IMR-90 (cell line): ENCODE measurements at places on chromosomes 16 and 17. TPM values are rescaled to one million over a fixed set of nuclear protein-coding genes. Genes with fewer than 3 reads are reported as not detected.

GRCh38 chr16:28260193-28260592 is 32.1 kb upstream of the SBK1 start:
- no peak overlapping the region for H3K4me3 ChIP-seq
- H3K27me3 ChIP-seq = peaks cover 62% of the 10 kb centered on the region
- H3K4me1 ChIP-seq = no peaks in the 10 kb centered on the region
- H3K27ac ChIP-seq = no peak overlapping the region
- H3K36me3 ChIP-seq = no peaks in the 10 kb centered on the region

GRCh38 chr16:87206646-87207451 is 110.3 kb downstream of the C16orf95 start:
- DNase-seq = peak; percentile 64
- H3K4me3 ChIP-seq = no peak overlapping the region
- peaks cover 25% of the 10 kb centered on the region for H3K4me1 ChIP-seq
- H3K27me3 ChIP-seq = no peaks in the 10 kb centered on the region

DNA sequence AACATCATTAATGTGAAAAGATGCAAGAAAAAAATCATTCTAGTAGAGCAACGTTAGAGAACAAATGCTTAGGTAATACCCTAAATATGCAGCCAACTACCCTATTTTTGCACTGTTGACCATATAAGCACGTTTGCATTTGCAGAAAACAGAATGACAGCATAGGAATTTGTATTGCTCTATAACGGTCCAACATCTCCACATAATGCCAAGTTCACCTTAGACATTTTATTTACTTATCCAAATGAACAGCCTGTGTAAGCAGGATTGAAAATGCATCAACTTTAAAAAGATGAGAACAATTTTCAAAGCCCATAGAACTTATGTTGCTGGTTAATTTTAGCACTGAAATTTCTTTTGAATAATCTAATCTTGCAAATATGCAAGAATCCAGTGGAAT is 19.1 kb upstream of the RSL1D1 start:
- no peak overlapping the region for H3K4me3 ChIP-seq
- no peak overlapping the region for H3K27ac ChIP-seq
- H3K27me3 ChIP-seq = no peaks in the 10 kb centered on the region
- peak; percentile 24 for DNase-seq
- peaks cover 6% of the 10 kb centered on the region; the same call in 1 of the 2 replicates for H3K4me1 ChIP-seq

GRCh38 chr17:59219992-59220327 is 351 bp upstream of the GDPD1 start:
- no peaks in the 10 kb centered on the region for H3K4me1 ChIP-seq
- no peaks in the 10 kb centered on the region for H3K27me3 ChIP-seq
- H3K36me3 ChIP-seq = peaks cover 2% of the 10 kb centered on the region; the same call in 1 of the 2 replicates
- peak overlapping the region; percentile 34 for H3K4me3 ChIP-seq

TBC1D3G gene
- polyA plus RNA-seq = not detected in 2 replicates

DNA sequence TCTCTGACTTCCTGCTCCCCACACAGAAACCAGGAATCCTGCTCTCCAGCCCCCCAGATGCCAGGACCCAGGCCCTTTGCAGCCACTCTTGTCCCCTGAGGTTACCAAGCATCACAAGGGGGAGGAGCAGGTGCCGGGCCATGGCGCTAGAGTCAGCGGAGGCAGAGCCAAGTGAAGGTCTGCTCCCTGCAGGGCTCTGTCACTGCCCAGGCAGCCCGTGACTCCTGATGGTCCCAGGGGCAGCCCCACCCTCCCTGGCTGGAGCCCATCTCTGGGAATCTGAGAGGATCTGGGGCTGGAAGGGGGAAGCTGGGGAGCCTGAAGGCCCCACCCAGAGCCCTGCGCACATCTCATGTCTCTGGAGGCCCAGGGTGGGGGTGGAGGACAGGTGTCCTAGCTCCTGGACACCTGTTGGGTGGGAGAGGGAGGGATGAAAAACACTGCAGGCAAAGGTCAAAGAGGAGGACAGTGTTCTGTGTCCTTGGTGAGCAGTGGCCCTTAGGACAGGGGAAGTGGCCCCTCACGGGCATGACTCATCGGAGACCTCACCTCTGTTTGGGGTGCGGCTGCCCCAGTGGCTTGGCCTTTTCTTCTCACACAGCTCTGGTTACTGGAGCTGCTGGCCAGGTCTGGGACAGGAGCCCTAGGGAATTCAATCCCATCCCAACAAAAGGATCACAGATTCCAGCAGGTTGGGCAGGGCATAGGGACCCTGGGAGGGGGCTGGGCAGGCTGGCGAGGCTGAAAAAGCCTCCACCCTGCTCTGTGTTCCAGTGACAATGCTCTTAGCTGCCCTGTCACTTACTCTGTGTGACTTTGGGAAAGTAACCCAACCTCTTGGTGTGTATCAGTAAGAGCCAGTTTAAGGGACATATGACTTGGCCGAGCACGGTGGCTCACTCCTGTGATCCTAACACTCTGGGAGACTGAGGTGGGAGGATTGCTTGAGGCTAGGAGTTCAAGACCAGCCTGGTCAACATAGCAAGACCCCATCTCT is at the start of gene PRSS36:
Gene PRSS36 (minus strand): TSS at position 173 of the 997 bp plus-strand sequence. CDS start 31 bp downstream, at position 142.
- DNase-seq = no peak
- H3K27ac ChIP-seq = no peak within 1 kb of the TSS
- H3K36me3 ChIP-seq = no peaks in the 10 kb centered on the region

MYH2 gene
- not detected in 2 replicates for polyA plus RNA-seq

KRTAP2-1 gene
- polyA plus RNA-seq = not detected in 2 replicates

CDH11 gene
- polyA plus RNA-seq = 235 and 266 TPM in 2 replicates

DNA sequence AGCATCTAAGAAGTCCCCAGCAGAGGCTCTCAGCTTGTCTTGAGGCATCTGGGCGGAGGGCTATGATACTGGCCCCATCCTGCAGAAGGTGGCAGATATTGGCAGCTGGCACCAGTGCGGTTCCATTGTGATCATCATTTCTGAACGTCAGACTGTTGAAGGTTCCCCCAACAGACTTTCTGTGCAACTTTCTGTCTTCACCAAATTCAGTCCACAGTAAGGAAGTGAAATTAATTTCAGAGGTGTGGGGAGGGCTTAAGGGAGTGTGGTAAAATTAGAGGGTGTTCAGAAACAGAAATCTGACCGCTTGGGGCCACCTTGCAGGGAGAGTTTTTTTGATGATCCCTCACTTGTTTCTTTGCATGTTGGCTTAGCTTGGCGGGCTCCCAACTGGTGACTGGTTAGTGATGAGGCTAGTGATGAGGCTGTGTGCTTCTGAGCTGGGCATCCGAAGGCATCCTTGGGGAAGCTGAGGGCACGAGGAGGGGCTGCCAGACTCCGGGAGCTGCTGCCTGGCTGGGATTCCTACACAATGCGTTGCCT is at the start of gene CIITA:
Gene CIITA (plus strand): TSS at position 404 of the 543 bp plus-strand sequence. CDS start 129 bp downstream, at position 533.
- peaks cover 44% of the 10 kb centered on the region for H3K27me3 ChIP-seq
- peak; percentile 86 for DNase-seq
- H3K27ac ChIP-seq = no peak within 1 kb of the TSS

MYLK3 gene
- 0.03 and 0.17 TPM in 2 replicates for polyA plus RNA-seq

TNP2 gene
- not detected in 2 replicates for polyA plus RNA-seq

DNA sequence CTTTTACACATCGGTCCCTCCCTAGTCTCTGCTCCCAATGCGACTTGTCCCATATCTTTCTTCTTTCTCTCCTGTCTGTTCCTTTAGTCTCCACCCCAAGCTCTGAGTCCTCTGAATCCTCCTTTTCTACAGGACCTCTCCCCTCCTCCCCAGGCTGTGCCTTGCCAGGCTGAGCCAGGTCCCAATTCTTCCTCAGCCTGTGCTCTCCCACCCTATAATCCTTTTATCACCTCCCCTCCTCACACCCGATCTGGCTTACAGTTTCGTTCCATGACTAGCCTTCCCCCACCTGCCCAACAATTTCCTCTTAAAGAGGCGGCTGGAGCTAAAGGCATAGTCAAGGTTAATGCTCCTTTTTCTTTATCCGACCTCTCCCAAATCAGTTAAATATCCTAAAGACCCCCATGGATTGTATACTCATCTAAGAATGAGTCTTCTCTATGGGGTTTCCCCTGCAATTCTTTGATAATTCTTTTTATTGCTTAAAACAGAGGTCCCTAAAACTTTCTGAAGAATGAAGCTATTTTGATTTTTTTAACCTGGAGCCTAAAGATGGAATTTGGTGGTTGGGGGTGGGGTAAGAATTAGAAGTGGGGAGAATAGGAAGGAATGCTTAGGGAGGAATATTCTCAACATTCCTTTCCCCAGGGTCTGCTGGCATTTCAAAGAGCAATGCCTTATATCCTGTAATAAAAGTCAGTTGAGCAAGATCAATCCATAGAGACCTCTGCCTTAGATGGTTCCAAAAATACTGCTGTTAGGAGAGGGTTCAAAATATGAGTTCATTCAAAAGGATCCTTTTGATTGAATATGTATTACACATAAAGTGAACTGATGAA is 102.8 kb downstream of the MYO1D start:
- no peak overlapping the region for H3K4me3 ChIP-seq
- no peak overlapping the region for H3K27ac ChIP-seq
- no peak for DNase-seq
- H3K27me3 ChIP-seq = no peaks in the 10 kb centered on the region
- no peaks in the 10 kb centered on the region for H3K36me3 ChIP-seq

- H3K27me3 ChIP-seq = no peaks in the 10 kb centered on the region
- peak; percentile 44 for DNase-seq
- H3K4me3 ChIP-seq = peak overlapping the region; percentile 75
- H3K4me1 ChIP-seq = peaks cover 28% of the 10 kb centered on the region
- peak overlapping the region; percentile 88 for H3K27ac ChIP-seq
Measured at GRCh38 chr16:2008631-2009163, 924 bp downstream of the ZNF598 start.

DNA sequence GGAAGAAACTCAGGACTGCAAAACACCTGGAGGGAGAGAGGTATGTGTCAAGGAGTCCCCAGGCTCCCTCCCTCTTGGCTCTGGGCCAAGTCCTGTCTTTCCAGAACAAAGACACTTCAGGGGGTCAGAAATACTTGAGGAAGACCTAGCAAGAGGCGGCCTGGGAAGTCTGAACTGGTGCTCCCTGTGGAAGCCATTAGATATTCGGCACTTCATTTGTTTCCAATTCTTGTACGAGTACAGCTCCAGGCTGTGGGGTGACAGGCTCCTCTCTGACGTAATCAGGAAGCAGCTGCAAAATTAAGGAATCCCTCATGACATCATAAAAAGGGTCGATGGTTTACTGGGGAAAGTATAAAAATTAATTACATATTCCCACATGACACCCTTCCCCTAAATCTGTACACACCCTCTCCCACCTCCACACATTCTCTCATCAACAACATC is 108.7 kb downstream of the SMG6 start:
- H3K4me1 ChIP-seq = peaks cover 18% of the 10 kb centered on the region
- no peak overlapping the region for H3K4me3 ChIP-seq
- H3K36me3 ChIP-seq = peaks cover 10% of the 10 kb centered on the region; the same call in 1 of the 2 replicates
- no peak for DNase-seq
- no peak overlapping the region for H3K27ac ChIP-seq

DNA sequence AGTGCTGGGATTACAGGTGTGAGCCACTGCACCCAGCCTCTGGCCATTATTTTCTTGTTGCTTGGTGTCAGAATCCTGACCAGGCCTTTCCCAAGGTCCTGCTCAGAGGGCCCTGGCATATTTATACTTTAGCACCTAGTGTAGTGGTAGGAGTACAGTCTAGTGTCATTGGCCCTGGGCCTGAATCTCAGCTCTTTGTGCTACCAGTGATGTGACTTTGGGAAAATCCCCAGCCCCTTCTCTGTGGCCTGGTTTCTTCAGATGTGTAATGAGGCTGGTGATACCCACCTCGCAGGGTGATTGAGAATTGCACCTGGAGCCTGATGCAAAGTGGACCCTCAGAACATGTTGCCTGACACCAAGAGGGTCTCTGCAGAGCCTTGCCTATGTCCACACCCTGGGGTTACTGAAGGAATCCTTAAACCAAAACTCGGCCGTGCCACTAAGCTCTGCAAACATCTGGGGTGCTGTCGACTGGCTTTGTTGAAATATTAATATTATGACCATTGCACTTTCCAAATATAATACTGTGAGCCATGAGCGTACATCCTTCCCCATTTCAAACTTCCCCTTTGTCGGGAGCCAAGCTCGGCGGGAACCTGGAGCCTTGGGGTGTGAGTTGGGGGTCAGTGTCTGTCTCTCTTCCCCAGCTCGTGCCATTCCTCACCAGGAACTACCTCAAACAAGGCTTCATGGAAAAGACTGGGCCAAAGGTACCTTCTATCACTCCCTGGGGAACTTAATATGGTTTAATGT is 18.0 kb upstream of the RNF135 start:
- no peaks in the 10 kb centered on the region; the same call in 1 of the 2 replicates for H3K27me3 ChIP-seq
- no peaks in the 10 kb centered on the region for H3K36me3 ChIP-seq
- no peak overlapping the region for H3K27ac ChIP-seq
- DNase-seq = no peak
- H3K4me3 ChIP-seq = no peak overlapping the region
- H3K4me1 ChIP-seq = peaks cover 6% of the 10 kb centered on the region; the same call in 1 of the 2 replicates

DNA sequence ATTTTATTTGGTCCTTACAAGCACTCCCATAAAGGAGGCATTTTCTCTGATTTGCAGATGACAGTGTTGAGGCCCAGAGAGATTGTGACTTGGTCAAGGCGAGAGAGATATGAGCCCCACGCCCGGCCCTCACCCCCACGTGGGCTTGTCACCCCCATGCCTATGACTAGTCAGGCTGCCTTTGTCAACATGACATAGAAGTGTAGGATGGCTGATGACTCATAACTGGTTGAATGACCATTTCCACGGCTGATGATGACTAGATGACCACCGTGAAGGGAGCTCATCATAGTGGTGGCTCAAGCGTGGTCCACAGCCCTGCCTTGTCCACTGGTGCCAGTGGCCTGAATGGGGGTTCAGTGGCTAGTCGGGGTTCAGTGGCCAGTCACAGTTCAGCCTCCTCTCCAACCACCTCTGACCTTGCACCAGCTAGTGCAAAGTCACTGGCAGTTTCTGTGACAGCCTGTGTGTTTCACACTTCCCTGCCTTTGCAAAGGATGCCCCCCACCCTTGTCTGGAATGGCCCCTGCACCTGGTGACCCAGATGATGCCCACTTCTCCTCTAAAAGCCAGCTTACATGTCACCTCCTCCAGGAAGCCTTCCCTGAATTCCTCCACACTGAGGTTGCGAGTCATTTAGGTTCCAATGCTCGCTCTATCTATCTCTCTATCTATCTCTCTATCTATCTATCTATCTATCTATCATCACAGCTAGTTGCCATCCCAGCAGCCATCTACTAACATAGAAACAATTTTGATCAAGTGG is 3.8 kb upstream of the WSCD1 start:
- H3K4me3 ChIP-seq = no peak overlapping the region
- H3K27me3 ChIP-seq = peaks cover 15% of the 10 kb centered on the region
- no peak for DNase-seq
- H3K27ac ChIP-seq = no peak overlapping the region
- no peaks in the 10 kb centered on the region for H3K4me1 ChIP-seq

DNA sequence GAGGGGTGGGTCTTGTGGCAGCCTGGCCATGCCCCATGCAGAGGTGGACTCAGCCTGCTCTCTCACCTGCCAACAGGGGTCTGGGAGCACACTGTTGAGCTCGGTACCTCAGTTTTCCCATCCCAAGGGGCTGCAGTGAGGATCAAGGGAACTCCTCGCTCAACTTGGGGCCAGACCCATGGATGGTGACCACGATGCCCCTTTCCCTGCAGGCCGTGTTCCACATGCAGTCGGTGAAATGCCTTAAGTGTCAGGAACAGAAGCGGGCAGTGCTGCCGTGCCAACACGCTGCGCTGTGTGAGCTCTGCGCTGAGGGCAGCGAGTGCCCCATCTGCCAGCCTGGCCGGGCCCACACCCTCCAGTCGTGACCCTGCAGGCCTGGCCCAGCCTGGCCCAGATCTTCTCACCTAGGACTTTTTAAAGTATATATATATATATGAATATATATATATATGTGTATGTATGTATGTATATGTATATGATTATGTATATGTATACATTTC is 20.1 kb downstream of the UNC13D start:
- no peaks in the 10 kb centered on the region; the same call in 1 of the 2 replicates for H3K4me1 ChIP-seq
- H3K4me3 ChIP-seq = no peak overlapping the region
- H3K27ac ChIP-seq = no peak overlapping the region
- DNase-seq = no peak
